Cardiac muscle cell (in vitro differentiated cells and primary cell): ENCODE measurements at places on chromosomes 5 and 9.

GRCh38 chr5:173572431-173573125, 43.9 kb downstream of the BOD1 start:
- no peaks in the 10 kb centered on the region for H3K27me3 ChIP-seq
- no peak overlapping the region for H3K27ac ChIP-seq
- H3K4me3 ChIP-seq = no peak overlapping the region
- peaks cover 14% of the 10 kb centered on the region for H3K4me1 ChIP-seq

GRCh38 chr5:35987776-35988175, 3.4 kb downstream of the UGT3A1 start:
- H3K27me3 ChIP-seq = no peaks in the 10 kb centered on the region
- H3K4me3 ChIP-seq = no peak overlapping the region
- no peak overlapping the region for H3K27ac ChIP-seq
- no peak for DNase-seq
- peaks cover 6% of the 10 kb centered on the region for H3K4me1 ChIP-seq

GRCh38 chr9:110942522-110942921, 95.7 kb downstream of the LPAR1 start:
- no peaks in the 10 kb centered on the region for H3K36me3 ChIP-seq
- DNase-seq = no peak
- H3K4me3 ChIP-seq = no peak overlapping the region
- no peaks in the 10 kb centered on the region for H3K4me1 ChIP-seq
- H3K27ac ChIP-seq = no peak overlapping the region

DNA sequence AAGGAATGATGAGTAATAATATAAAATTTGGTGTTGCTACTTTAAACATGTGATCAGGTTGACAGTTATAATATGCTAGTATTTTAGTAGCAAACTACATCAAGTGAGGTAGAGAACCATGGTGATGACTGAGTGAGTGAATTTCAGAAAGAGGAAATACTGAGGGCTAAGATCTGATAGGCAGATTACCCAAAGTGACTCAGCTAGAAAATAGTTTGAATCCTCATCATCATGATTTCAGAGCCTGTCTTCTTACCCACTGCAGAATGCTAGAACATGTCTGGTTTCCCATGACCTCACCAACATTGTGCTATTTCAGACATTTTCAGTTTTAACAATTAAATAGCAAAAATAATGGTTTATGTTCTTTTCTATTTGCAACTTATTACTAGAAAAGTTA, 602.1 kb downstream of the TAF11L14 start:
- H3K4me3 ChIP-seq = no peak overlapping the region
- H3K27me3 ChIP-seq = no peaks in the 10 kb centered on the region
- H3K36me3 ChIP-seq = no peaks in the 10 kb centered on the region

DNA sequence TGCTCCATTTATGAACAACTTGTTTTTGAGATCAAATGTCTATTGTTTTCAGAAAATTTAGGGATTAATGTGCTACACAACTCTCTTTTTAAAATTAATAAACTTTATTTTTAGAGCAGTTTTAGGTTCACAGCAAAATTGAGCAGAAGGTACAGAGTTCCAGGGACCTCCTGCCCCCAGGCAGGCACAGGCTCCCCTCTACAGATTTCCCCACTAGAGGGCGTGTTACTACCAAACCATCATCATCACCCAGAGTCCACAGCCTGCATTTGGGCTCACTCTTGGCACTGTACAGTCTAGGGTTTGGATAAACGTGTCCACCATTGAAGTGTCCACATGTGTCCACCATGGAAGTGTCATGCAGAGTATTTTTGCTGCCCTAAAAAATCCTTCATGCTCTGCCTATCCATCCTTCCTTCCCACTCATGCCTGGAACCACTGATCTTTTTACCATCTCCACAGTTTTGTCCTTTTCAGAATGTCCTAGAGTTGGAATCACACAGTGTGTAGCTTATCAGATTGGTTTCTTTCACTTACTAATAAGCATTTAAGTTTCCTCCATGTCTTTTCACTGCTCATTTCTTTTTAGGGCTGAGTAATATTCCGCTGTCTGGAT, 61.7 kb downstream of the MRPL36 start:
- peak; percentile 54 for DNase-seq
- H3K27me3 ChIP-seq = no peaks in the 10 kb centered on the region
- no peaks in the 10 kb centered on the region for H3K4me1 ChIP-seq
- no peaks in the 10 kb centered on the region for H3K36me3 ChIP-seq

DNA sequence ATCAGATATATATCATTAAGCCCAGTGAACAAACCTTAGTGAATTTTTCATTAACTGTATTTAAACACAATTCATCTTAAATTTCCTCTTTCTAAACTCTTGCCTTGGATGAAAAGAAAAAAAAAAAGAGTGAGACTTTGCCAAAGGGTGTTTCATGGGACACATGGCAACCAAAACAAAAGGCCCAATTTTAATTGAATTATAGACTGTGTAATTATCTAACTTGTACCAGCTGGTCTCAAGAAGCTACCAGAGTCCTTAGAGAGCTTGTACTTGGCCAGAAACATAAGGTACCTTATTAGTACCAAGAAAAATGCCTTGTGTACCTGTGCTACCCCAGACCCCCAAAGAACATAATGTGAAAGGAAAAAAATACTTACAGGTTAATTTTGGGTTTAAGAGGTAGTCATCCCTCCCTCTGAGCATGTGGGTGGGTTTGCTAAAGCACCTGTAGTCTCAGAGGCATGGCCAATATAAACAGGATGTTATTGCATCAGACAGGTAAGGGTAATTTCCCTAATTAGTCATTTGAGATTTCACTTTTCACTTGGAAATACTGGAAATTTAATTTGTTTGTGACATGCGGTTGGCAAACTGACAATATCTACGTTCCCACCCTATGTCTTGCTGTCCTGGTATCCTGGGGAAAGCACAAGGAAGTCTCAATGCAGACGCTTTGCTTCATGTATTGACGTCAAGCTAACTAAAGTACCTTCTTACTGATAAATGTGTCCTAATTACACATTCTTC, 90.1 kb downstream of the SNCAIP start:
- no peaks in the 10 kb centered on the region for H3K4me1 ChIP-seq
- H3K27ac ChIP-seq = no peak overlapping the region
- no peaks in the 10 kb centered on the region for H3K36me3 ChIP-seq
- no peak for DNase-seq

- H3K27ac ChIP-seq = no peak overlapping the region
- H3K4me1 ChIP-seq = no peaks in the 10 kb centered on the region
- H3K4me3 ChIP-seq = no peak overlapping the region
- H3K36me3 ChIP-seq = no peaks in the 10 kb centered on the region
- no peaks in the 10 kb centered on the region for H3K27me3 ChIP-seq
- DNase-seq = no peak
These were observed 389.7 kb downstream of the TAF11L14 start for GRCh38 chr5:18023986-18024385.

DNA sequence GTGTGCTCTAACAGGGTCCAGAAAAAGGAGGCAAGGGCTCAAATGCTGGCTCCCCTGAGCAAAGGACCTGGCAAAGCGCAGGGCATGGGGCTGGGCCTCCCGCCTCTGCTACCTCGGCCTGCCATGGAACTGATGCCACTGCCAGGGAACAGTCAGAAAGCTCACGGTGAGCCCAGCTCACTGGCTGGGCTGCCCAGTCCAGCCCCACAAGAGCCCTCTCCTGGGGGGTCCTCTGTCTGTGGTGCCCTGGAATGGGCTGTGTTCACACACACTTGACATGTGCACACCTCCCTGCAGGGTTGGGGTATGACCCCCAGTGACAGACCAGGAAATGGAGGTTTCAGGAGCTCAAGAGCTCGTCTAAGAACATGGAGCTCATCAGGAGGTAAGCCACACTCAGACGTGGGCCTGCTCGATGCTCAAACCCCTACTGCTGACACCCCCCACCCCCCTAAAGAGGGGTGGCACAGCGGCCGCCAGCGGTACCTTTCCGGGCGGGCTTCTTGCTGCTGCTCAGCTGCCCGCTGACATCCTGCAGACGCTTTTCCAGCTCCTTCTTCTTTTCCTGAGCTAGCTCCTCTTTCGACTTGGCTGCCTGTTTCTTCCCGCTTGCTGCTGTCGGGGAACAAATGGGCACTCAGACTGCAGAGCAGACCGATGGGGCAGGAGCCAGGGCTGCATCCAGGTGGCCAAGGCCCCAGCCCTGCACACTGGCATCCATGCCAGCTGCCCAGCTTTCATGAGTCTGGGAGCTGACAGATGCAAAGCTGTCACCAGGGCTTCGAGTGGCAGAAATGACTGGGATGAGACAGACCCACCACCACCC, 9.1 kb downstream of the BRD3OS start:
- no peak overlapping the region for H3K4me3 ChIP-seq
- peaks cover 43% of the 10 kb centered on the region for H3K36me3 ChIP-seq
- H3K27me3 ChIP-seq = no peaks in the 10 kb centered on the region
- no peak overlapping the region for H3K27ac ChIP-seq
- H3K4me1 ChIP-seq = no peaks in the 10 kb centered on the region

DNA sequence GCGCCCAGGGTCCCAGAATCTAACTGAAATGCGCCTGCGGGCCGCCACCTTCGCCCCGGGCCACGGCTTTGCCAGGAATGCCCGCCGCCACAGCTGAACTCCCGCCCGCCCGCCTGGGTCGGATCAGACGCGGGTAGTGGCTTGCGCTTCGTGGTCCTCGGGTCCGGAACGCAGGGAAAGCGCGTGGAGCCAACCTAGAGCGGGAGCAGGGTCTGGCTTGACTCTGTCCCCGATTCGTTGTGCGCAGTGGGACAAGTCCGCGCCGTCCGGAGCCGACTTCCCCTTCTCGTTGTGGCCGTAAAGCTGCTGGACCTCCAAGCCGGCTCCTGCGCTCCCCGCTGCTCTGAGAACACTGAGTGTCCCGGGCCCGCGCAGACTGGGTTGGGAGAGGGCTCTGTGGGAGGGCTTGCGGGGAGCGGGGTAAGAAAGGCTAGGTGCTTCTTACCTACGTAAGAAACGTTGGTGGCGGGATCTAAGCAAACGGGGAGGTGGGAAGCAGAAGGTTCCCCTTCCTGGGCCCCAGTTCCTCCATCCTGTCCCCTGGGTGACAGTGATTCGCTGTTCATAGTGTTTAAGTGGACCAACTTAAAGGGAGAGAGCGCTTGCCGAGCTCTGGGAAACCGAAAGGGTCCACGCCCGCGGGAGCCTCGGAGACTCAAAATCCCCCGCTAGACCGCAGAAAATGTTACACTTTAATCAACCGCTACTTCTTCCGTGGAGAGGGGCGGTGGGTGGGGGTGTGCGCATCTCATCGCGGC, 4.4 kb upstream of the FOXE1 start:
- H3K27ac ChIP-seq = no peak overlapping the region
- H3K4me3 ChIP-seq = no peak overlapping the region
- H3K27me3 ChIP-seq = peaks cover 94% of the 10 kb centered on the region

DNA sequence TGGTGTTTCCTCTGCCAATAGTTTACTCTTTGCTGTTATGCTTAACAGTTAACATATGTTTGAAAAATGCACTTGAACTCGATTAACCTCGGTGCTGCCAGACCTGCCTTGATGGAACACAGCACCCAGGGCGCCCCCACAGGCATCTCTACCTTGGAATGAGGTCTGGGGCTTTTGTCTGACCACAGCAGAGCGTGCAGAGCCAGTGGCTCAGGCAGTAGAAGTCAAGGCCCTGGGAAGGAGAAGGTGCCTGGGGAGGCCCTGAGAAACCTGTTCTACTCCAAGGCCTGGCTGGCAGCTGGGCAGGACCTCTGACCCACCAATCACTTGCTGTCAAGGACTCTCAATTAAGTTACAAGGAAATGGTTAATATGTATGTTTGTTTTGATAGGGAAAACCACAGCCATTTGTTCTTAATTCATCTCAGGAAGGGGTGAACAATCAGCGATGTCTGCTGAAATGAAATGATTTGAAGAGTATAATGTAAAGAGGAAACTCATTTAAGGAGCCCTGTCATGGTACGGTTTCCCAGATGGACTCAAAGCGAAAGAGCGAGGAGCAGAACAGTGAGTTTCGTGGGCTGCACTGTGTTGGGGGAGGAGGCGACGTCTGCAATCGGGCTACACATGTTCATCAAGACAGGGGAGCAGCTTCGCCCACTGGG, 21.9 kb downstream of the MACROH2A1 start:
- peak overlapping the region; percentile 57 for H3K27ac ChIP-seq

GRCh38 chr5:180380441-180380840, 27.3 kb upstream of the GFPT2 start:
- no peak overlapping the region for H3K27ac ChIP-seq
- no peaks in the 10 kb centered on the region for H3K27me3 ChIP-seq
- no peak for DNase-seq
- no peaks in the 10 kb centered on the region for H3K4me1 ChIP-seq
- H3K36me3 ChIP-seq = no peaks in the 10 kb centered on the region
- no peak overlapping the region for H3K4me3 ChIP-seq

- no peaks in the 10 kb centered on the region for H3K36me3 ChIP-seq
- H3K27me3 ChIP-seq = peaks cover 16% of the 10 kb centered on the region
- no peak overlapping the region for H3K27ac ChIP-seq
- no peaks in the 10 kb centered on the region for H3K4me1 ChIP-seq
These were observed 25.1 kb upstream of the UBE2QL1 start for GRCh38 chr5:6423327-6424109.

- no peak overlapping the region for H3K4me3 ChIP-seq
- peaks cover 24% of the 10 kb centered on the region for H3K4me1 ChIP-seq
- DNase-seq = no peak
- no peaks in the 10 kb centered on the region for H3K36me3 ChIP-seq
- peak overlapping the region; percentile 75 for H3K27ac ChIP-seq
- no peaks in the 10 kb centered on the region for H3K27me3 ChIP-seq
These were observed 49.8 kb downstream of the PIK3R1 start for GRCh38 chr5:68265347-68265746.

GRCh38 chr5:158852622-158853021, 247.1 kb downstream of the EBF1 start:
- DNase-seq = no peak
- H3K36me3 ChIP-seq = no peaks in the 10 kb centered on the region
- H3K27ac ChIP-seq = no peak overlapping the region
- no peak overlapping the region for H3K4me3 ChIP-seq
- peaks cover 6% of the 10 kb centered on the region for H3K4me1 ChIP-seq
- no peaks in the 10 kb centered on the region for H3K27me3 ChIP-seq

- peaks cover 20% of the 10 kb centered on the region for H3K4me1 ChIP-seq
- no peak overlapping the region for H3K27ac ChIP-seq
- no peaks in the 10 kb centered on the region for H3K36me3 ChIP-seq
These were observed 186.6 kb upstream of the MEF2C start for GRCh38 chr5:89069591-89069990.

DNA sequence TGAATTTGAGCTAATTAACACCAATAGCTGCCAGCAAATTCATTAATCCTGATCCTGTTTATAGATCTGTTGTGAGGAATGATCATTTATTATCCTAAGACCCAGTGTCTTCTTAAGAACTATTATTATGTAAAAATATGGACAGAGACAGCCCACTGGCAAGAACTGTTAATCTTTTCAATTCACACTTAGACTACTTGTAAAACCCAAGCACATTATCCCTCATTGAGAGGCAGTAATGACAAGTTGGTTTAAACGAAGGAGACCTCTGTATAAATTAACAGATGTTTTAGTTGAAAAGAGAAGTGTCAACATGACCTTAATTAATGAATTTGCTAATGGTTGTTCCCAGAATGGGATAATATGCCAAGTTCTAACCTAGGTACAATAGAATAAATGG, 270.3 kb upstream of the IZUMO3 start:
- H3K4me1 ChIP-seq = no peaks in the 10 kb centered on the region
- no peaks in the 10 kb centered on the region for H3K36me3 ChIP-seq
- H3K4me3 ChIP-seq = no peak overlapping the region
- DNase-seq = no peak

- H3K36me3 ChIP-seq = no peaks in the 10 kb centered on the region
- no peaks in the 10 kb centered on the region for H3K27me3 ChIP-seq
- no peak for DNase-seq
- H3K4me3 ChIP-seq = no peak overlapping the region
- H3K27ac ChIP-seq = no peak overlapping the region
- H3K4me1 ChIP-seq = no peaks in the 10 kb centered on the region
These were observed 169.8 kb downstream of the SEMA6A start for GRCh38 chr5:116404792-116405191.

- H3K4me1 ChIP-seq = no peaks in the 10 kb centered on the region
- DNase-seq = no peak
- H3K36me3 ChIP-seq = no peaks in the 10 kb centered on the region
- no peak overlapping the region for H3K4me3 ChIP-seq
- H3K27ac ChIP-seq = no peak overlapping the region
These were observed 52.3 kb downstream of the POC5 start for GRCh38 chr5:75664979-75665378.
